Activated effector memory CD4-positive, alpha-beta T cell treated with Interleukin-2 at 50 U/mL for 16 hours (primary cell): ENCODE measurements at places on chromosomes 12 and 14.

DNA sequence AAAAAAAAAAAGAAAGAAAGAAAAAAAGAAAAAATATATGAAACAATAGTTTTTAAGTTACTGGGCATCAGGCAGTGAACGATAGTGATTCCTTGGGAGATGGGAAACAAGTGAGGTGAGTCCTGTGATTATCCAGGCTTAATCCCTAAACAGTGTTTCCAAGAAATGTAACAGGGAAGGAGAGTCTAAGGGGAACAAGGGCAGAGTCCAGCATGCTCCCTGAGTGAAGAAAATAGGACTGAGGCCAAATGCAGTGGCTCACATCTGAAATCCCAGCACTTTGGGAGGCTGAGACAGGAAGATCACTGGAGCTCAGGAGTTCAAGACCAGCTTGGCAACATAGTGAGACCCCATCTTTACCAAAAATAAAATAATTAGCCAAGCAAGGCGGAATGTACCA lies 40.7 kb downstream of the R3HDM2 start:
- DNase-seq = no peak

DNA sequence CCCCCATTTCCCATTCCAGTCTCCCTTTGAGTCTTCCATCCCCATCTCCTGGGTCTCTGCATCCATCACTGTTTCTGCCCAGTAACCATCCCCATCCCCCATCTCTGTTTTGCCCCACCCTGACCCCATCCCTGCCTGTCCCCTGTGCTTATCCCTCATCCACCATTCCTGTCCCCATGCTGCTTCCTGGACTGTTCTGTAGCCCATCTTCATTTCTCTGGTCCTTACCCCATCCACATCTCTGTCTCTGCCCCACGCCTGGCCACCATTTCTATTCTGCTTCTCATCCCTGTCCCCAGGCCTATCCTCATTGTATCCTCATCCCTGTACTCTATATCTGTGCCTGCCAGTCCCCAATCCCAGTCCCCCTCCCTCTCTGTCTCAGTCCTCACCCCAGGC lies 4.2 kb downstream of the NXPH4 start:
- DNase-seq = no peak

DNA sequence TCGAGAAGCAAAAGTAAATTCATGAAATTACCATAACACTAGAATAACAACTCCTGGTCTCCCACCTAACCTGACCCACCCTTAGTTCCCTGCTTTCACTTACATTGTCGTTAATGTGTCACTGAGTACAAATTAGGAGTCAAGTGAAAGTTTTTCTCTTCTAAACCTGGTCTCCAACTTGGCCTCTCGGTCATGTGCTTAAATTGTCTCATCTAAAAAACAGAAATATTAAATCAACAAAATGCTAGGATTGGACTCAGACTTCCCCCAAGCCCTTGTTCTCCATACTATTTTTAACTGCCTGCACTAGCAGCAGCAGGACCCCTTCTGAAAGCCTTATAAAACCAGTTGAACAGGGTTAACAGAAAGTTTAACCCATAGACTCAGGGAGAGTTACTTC lies 1.8 kb upstream of the BTG1 start:
- no peak for DNase-seq

GRCh38 chr12:63078906-63079305 lies 72.1 kb downstream of the AVPR1A start:
- DNase-seq = no peak

- DNase-seq = no peak
These were observed 501.6 kb downstream of the VRK1 start for GRCh38 chr14:97298736-97299135.
